Pancreas (tissue), 10 donors: ENCODE measurements at places on chromosomes 5 and 9. TPM values are rescaled to one million over a fixed set of nuclear protein-coding genes. Genes with fewer than 3 reads are reported as not detected.

The SWI5 gene
- 6.8 TPM for total RNA-seq

GRCh38 chr5:66230551-66230950 lies 86.5 kb downstream of the SREK1 start:
- H3K36me3 ChIP-seq = no peaks in the 10 kb centered on the region
- H3K27ac ChIP-seq = no peak overlapping the region
- DNase-seq = no peak
- H3K4me3 ChIP-seq = no peak overlapping the region

GRCh38 chr9:135490166-135490870 lies 10.2 kb upstream of the MRPS2 start:
- no peaks in the 10 kb centered on the region for H3K27me3 ChIP-seq
- H3K4me1 ChIP-seq = no peaks in the 10 kb centered on the region
- H3K36me3 ChIP-seq = peaks cover 10% of the 10 kb centered on the region
- no peak for DNase-seq
- no peak overlapping the region for H3K4me3 ChIP-seq

GRCh38 chr5:110727025-110727314 lies 499 bp upstream of the TMEM232 start:
- no peaks in the 10 kb centered on the region for H3K4me1 ChIP-seq
- DNase-seq = no peak
- H3K27me3 ChIP-seq = no peaks in the 10 kb centered on the region
- no peaks in the 10 kb centered on the region for H3K36me3 ChIP-seq
- H3K27ac ChIP-seq = no peak overlapping the region

DNA sequence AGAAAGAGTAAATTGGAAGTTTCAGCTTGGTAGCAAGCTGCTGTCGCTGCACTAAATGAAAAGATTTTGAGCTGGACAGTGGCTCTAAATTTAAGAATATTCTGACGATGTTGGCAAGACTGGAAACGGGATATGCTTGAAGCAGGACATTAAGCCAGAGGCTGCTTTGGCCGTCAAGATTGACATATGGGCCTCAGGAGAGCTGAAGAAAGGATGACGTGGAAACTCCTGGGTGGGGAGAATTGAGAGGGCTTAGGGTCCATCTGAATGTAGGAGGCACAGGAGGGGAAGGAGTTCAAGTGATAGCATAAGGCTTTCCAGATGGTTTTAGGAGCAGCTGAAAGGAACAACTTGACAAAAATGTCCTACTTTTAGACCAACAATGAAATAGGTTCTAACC lies 108.9 kb downstream of the PAPPA start:
- DNase-seq = no peak
- no peaks in the 10 kb centered on the region for H3K4me1 ChIP-seq
- H3K4me3 ChIP-seq = no peak overlapping the region
- no peaks in the 10 kb centered on the region for H3K36me3 ChIP-seq
- H3K27me3 ChIP-seq = no peaks in the 10 kb centered on the region
- H3K27ac ChIP-seq = no peak overlapping the region

DNA sequence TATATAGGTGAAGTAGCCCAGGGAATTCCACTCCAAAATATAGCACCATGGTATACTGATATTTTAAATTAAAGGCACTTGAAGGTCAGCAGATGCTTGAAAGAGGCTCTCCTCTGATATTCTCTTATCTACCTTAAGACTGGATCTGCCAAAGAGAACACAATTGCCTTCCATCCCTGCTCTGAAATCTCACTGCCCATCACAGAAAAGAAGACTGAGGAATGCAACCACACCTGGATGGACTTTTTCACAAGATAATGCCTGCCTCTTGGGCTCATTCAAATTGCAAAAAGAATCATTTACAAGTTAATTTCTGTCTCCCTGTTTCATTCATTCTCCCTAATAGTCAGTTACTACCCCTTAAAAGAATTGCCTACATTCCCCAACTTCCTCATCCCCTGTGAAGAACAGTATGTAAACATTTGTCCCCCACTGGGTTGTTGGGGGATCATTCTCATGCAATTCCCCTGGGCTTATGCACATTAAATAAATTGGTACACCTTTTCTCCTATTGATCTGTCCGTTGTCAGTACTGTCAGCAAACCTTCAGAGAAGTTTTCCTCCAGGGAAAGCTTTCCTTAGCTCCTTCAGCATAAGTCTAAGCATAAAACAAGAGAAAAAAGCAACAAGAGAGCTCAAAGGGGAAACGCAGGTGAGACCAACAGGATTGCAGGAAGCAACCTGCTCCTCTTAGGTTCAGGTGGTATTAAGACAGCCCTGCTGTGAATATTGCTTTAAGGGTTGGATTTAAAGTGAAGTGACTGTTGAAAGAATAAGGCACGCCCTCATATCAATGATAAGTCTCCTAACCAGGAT lies 171.4 kb upstream of the SLC30A5 start:
- no peak for DNase-seq
- H3K36me3 ChIP-seq = no peaks in the 10 kb centered on the region
- H3K4me3 ChIP-seq = no peak overlapping the region
- H3K4me1 ChIP-seq = peaks cover 5% of the 10 kb centered on the region
- no peak overlapping the region for H3K27ac ChIP-seq

DNA sequence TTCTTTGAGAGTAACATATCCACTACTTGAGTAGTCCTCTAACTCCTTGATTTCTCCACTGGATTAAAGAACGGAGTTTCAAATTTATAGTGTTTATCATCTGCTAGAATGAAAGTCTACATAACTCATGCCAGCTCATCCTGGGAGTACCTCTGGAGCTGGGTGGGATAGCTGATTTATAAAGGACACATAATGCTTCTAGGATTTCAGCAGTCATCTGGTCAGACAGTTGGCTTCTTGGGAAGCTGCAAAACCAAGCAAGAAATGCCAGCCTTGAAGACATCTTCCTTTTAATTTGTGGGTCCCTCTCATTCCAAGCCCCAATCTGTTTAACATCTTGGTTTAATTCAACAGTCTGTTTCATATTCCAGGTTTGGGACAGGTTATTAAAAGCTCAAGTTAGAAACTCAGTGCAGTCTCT lies 3.2 kb downstream of the GALNT10 start:
- no peak overlapping the region for H3K27ac ChIP-seq
- H3K36me3 ChIP-seq = no peaks in the 10 kb centered on the region
- H3K4me3 ChIP-seq = no peak overlapping the region
- DNase-seq = no peak
- no peaks in the 10 kb centered on the region for H3K27me3 ChIP-seq
- H3K4me1 ChIP-seq = no peaks in the 10 kb centered on the region
